ENCODE measurements at places on chromosomes 1 and 21.

GRCh38 chr1:91724231-91724630, 161.7 kb downstream of the TGFBR3 start:
- no peak for DNase-seq

- no peak for DNase-seq
Measured at GRCh38 chr1:151893176-151893924, 16.0 kb downstream of the THEM4 start.

GRCh38 chr1:221983444-221983843, 241.6 kb upstream of the DUSP10 start:
- DNase-seq, result no peak

DNA sequence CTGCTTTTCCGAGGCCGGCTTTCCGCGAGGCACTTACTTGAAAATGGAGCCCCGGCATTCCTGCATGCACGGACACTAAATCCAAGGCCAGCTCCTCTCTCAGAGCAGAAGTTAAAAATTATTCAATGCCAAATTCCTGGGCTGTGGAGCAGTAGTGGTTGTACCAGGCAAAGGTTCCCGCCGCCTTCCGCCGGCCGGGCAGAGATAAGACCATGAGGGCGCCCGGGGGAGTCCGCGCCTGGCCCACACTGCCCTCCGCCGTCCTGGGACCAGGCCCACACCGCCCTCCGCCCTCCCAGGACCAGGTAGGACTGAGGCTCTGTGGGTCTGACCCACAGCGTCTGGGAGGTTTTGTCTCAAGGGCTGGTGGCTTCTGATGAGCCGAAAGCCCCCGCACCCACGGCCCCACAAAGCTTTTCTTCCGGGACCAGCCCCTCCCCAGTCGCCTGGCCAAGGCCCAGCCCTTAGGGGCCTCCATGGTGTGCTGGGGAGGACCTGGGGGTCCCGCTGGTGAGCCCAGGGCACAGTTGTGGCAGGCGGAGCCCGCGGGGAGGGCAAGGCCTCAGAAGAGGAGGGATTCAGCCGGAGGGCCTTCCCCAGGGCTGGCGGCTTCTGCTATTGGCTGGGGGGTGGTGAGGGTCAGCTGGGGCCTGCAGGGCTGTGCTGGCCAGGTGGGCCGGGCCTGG, 12.7 kb upstream of the C1orf159 start:
- no peak for DNase-seq

DNA sequence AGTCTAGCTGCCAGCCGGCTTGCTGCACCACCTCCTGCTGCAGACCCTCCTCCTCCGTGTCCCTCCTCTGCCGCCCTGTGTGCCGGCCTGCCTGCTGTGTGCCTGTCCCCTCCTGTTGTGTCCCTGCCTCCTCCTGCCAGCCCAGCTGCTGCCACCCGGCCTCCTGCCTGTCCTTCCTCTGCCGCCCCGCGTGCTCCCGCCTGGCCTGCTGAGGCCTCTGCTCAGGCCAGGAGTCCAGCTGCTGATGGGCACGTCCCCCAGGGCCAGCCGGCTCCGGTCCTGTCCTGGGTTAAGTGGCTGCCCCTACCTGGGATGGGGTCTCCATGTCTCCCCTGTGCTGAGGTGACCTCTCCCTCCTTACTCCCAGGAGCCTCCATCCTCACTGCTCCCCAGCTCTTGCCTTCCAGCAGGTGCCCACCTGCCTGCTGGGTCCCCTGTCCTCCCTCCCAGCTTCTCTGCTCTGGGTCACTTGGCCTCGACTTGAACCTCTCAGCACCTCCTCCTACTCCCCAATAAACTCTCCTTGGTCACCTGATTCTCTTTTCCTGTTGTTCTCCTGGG, 870 bp downstream of the KRTAP10-8 start:
- no peak for DNase-seq

- DNase-seq, result no peak
Measured at GRCh38 chr1:95957748-95958147, 723.7 kb downstream of the RWDD3 start.

- no peak for DNase-seq
Measured at GRCh38 chr1:166544561-166544960, 294.7 kb upstream of the POGK start.

GRCh38 chr1:111192658-111193519, 7.6 kb downstream of the DENND2D start:
- peak; percentile 14 for DNase-seq

GRCh38 chr1:28855969-28856368, 44.0 kb downstream of the OPRD1 start:
- no peak for DNase-seq

DNA sequence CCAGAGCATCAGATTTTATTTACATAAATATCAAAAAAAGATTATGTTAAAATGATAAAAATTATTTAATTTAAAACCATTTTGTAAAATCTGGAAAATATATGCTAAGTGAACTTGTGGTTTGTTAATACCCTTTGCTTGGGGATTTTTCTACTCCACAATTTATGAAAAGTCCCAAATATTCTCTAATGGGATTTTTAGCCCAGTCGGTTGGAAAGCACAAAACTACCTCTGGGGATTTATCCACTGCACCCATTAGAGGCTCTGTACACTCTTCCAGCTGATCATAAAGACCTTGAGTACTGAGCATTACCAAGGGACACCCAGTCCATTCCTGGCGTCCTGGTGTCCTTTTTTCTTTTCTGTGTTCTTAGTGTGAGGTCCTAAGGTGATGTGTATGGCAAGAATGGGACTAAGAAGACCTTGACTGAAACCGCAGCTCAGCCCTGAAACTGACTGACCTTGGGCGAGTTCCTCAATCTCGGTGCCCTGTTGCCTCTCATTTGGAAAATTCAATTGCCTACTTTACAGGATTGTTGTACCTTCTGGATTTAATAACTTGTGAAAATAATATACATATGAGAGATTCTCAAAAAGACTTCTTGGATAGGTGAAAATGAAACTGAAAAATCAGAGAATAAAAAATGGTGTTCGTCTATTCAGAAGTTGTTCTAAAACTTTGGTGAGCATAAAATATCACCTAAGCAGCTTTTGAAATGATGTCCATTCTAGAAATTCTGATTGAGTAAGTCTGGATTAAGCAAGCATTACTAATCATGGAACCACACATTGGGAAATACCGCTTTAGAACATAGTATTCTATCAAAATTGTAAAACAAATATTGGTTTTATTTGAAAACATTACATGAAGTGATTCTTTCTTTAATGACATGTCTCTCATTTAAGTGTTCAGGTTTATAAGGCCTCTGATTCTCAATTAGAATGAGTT, 21.5 kb upstream of the SAMSN1 start:
- no peak for DNase-seq

DNA sequence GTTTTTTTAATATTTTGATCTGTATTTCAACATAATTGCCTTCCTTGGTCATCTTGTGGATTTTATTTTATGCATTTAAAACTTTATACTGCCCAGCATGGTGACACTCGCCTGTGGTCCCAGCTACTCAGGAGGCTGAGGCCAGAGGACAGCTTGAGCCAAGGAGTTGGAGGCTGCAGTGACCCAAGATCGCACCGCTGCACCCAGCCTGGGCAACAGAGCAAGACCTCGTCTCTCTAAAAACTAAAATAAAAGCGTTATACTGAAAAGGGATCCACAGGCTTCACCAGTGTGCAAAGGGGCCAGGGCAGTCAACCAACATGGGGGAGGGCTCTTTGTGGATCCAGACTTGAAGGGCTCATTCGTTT, 1.4 kb downstream of the NID1 start:
- no peak for DNase-seq

DNA sequence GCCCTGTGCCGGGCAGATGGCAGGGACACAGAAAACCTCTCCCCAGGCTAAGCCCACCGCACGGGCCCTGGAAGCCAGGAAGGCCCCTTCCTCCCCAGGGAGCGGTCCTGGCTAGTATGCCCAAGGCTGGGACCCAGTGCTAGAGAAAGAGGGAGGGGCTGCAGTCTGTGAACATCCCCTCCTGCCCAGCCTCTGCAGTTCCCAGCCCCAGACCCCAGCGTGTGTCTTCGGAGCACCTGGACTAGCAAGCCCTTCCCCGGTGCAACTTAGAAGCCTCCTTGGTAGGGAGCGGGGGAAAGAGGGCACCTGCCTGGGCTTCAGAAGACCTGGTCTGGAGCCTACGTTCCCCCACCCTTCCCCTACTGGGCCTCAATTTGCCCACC, 2.1 kb downstream of the PLEKHG5 start:
- no peak for DNase-seq

DNA sequence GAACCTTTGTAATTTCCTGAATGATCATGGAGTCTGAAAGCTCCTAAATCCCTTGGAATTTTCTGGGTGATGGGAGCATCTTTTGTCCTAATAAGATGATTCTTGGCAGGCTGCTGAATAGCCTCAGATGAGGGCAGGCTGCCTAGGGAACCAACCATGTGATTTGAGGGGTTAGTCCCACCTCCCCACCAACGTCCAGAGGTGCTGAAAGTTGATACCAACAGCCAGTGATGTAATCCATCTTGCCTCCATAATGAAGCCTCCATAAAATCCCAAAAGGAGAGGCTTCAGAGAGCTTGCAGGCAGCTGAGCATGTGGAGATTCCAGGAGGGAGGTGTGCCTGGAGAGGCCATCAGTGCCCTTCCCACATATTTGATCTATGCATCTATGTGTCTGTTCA, 43.7 kb downstream of the GTF2B start:
- DNase-seq, result no peak

DNA sequence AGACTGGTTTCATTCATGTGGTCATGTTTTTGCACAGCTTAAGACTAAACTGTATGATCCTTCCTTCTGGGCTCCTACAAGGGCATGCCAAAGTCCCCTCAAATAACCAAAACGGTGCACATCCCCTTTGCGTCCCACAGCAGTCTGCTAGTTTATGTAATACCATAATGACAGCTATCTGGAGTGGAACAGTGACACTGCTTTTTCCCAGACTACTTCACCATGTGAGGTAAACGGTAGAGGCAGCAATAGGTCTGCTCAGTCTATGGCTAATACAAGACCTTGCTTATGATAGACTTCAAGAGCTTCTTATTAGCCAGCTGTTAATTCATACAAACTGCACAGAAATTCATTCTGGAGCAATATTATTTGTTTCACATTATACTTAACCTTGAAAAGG, 395.5 kb downstream of the SMYD3 start:
- DNase-seq, result no peak

DNA sequence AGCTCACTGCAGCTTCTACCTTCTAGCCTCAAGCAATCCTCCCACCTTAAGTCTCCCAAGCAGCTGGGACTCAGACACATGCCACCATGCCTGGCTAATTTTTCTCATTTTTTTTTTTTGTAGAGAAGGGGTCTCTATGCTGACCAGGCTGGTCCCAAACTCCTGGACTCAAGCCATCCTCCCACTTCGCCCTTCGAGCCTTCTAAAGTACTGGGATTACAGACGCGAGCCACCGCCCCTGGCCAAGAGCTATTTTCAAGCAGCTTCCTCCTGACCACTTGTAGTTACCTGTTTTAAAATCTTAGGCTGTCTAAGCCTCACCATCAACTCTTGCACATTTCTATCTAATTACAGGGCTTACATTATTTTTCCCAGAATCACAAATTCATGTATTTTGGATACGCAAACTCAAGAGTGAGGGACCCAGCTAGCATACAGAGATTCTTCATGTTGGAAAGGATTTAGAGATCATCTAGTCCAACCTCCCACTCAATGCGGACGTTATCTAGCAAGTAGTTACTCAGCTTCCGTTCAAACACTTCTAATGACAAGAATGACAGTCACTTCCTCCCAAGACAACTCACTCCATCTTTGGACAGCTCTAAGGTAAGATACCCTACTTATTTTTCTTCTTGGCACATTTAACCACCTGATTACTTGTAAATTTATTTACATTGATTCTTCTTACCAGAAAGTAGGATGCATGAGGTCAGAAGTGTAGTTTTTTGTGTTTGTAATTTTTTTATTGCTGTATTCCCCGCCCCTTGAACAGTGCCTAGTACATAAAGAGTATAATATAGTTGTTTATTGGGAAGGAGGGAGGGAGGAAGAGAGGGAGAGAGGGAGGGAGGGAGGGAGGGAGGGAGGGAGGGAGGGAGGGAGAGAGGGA, 65.4 kb downstream of the LUZP1 start:
- no peak for DNase-seq

DNA sequence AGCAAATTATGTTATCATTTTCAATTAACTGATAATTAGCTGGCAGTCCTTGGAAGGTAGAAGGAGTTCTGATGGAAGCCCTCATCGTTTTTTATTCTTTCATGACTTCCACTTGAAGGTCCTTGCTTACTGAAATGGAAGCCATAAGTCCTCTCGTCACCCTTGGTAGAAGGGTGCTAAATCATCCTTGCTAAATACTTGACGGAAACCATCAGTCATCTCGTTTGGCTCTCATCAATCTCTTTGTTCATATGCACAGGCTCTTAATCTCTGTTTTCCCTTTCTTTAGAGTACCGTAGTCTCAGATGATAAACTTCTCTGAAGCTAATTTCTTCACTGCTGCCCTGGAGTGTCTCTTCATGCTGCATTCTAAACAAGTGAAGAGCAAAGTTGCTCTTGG, 34.5 kb downstream of the UCK2 start:
- no peak for DNase-seq

DNA sequence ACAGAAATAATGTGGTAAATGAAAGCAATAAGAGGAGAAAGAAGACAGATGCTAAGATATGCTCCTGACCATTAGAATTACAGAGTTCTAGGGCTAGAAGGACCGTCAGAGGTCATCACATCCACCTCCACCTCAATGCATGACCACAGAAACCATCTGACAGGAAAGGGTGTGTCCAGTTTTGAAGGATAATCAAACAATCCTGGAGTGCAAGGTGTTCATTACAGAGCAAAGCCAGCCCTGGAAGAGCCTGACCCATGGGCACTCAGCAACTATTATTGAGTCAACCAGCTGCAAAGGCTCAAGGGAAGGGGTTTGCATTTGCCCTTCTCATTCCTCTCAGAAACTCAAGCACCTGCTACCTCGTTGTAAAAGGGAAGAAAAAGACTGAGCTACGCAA, 46.4 kb downstream of the TOR1AIP2 start:
- DNase-seq, result no peak

- no peak for DNase-seq
Measured at GRCh38 chr1:208219659-208220282, 24.4 kb downstream of the PLXNA2 start.

DNA sequence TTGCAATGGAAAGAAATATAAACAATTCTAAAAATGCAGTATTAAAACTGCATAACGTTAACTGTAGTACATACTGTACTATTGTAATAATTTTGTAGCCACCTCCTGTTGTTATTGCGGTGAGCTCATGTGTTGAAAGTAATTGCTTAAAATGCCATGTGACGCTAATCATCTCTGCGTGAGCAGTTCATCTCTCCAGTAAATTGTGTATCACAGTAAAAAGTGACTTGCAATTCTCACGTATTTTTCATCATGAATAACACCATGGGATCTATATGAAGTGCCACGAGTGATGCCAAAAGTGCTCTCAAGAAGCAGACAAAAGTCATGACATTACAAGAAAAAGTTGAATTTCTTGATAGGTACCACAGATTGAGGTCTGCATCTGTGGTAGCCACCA, 82.4 kb upstream of the CYYR1 start:
- DNase-seq, result no peak
